Small intestine (tissue), 16 donors: ENCODE measurements at places on chromosomes 1 and 21. TPM values are rescaled to one million over a fixed set of nuclear protein-coding genes. Genes with fewer than 3 reads are reported as not detected.

Gene EVA1B
- 18.9 TPM for polyA plus RNA-seq

Gene TMEM183A
- 80.4 TPM for polyA plus RNA-seq

Gene FNDC5
- polyA plus RNA-seq = 1.2 TPM

Gene UBXN11
- polyA plus RNA-seq = 20.2 TPM

Gene PLA2G2D
- polyA plus RNA-seq = 0.40 TPM

Gene IL20
- polyA plus RNA-seq = not detected

Gene ERICH3
- 0.32 TPM for polyA plus RNA-seq

Gene TRIM67
- polyA plus RNA-seq = under 0.01 TPM

Gene TDRD5
- 0.27 TPM for polyA plus RNA-seq

Gene ELOVL1
- polyA plus RNA-seq = 60.6 TPM

Gene LORICRIN
- polyA plus RNA-seq = not detected

Gene CRYAA
- not detected for polyA plus RNA-seq

Gene KIAA0040
- 10.9 TPM for polyA plus RNA-seq

Gene APOBEC4
- polyA plus RNA-seq = 0.01 TPM

Gene GCSAML
- polyA plus RNA-seq = not detected

Gene PTGS2
- 1.9 TPM for polyA plus RNA-seq

Gene GJC2
- polyA plus RNA-seq = 0.27 TPM

Gene CDA
- 7.7 TPM for polyA plus RNA-seq

Gene PLEKHM2
- 24.4 TPM for polyA plus RNA-seq

Gene CCDC17
- 0.66 TPM for polyA plus RNA-seq

Gene OR2AK2
- not detected for polyA plus RNA-seq

Gene CR2
- 0.22 TPM for polyA plus RNA-seq

Gene PYHIN1
- 0.55 TPM for polyA plus RNA-seq

Gene RNF207
- 5.1 TPM for polyA plus RNA-seq

Gene EFNA3
- 4.5 TPM for polyA plus RNA-seq

Gene GNAT2
- 0.04 TPM for polyA plus RNA-seq

Gene TCHH
- not detected for polyA plus RNA-seq

Gene CHI3L2
- polyA plus RNA-seq = 1.9 TPM

Gene AMY1C
- polyA plus RNA-seq = not detected

Gene CD1D
- 9.5 TPM for polyA plus RNA-seq

Gene BSND
- not detected for polyA plus RNA-seq

Gene UBASH3A
- 0.42 TPM for polyA plus RNA-seq

Gene DNAJC28
- polyA plus RNA-seq = 3.1 TPM

Gene CCDC190
- 0.06 TPM for polyA plus RNA-seq

Gene OR2W3
- 0.76 TPM for polyA plus RNA-seq

Gene THEM5
- polyA plus RNA-seq = not detected

Gene LCE1D
- polyA plus RNA-seq = not detected

Gene ANP32E
- polyA plus RNA-seq = 46.7 TPM

Gene AIRE
- polyA plus RNA-seq = 7.0 TPM

Gene PTGFRN
- 26.9 TPM for polyA plus RNA-seq

Gene OR10Z1
- polyA plus RNA-seq = under 0.01 TPM

Gene OLFML2B
- 0.54 TPM for polyA plus RNA-seq

Gene NUDT4B
- 3.2 TPM for polyA plus RNA-seq

Gene LCK
- 14.1 TPM for polyA plus RNA-seq

Gene RPE65
- not detected for polyA plus RNA-seq
